ENCODE measurements at places on chromosomes 2 and 18.
A peak's percentile ranks its signal among the peaks of the same experiment; 100 is the strongest.

DNA sequence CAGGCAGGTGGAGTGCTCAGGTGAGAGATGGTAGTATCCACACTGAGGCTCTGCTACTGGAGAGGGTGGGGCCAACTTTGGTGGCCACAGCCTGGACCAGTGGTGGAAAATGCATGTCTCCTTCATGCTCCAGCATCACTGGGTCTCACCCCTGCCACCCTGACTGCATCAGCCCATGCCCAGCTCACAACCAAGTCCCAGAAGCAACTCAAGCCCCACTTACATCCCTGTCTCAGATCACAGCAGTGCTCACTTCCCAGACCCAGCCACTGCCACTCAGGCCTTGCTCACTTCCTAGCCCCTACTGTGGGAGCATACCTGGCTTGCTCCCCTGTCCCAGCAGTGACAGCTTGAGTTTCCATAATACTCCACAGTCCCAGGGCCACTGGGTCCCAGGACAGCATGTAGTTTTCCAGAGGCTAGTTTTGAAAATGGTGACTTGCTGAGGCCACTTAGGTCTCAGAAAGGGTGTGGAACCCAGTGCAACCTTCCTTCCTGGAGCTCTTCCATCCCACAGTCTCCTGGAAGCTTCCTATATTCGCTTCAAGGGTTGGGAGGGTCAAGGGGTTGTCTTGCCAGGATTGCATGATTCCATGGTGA, 58.8 kb downstream of the GPC1 start:
- DNase-seq: peak; percentile 5

- DNase-seq: no peak
These were observed 25.9 kb downstream of the MBD5 start for GRCh38 chr2:148046802-148047201.

- no peak for DNase-seq
These were observed 156.7 kb downstream of the ZBTB7C start for GRCh38 chr18:48252525-48252924.

GRCh38 chr2:145851730-145852129, 1331.8 kb upstream of the ZEB2 start:
- DNase-seq: no peak

DNA sequence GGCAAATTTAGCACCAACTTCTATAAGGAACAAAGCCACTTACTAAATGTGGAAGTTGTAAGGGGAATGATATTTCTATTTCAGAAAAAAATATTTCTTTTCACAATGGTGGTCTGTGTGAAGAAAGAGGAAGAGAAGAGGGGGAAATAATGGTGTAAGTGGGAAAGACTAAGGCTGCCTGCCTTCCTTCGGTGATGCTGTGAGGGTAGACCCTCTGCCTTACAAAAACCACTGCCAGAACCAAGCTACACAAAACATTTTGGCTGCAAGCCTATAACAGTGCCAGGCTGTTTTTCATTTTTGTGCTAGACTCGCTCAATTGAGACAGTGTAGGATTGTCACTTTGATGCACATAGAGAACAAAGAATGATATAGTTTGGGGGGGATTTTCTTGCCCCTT, 286.6 kb downstream of the ZEB2 start:
- no peak for DNase-seq
